ENCODE measurements at places on chromosomes 2 and 18.

DNA sequence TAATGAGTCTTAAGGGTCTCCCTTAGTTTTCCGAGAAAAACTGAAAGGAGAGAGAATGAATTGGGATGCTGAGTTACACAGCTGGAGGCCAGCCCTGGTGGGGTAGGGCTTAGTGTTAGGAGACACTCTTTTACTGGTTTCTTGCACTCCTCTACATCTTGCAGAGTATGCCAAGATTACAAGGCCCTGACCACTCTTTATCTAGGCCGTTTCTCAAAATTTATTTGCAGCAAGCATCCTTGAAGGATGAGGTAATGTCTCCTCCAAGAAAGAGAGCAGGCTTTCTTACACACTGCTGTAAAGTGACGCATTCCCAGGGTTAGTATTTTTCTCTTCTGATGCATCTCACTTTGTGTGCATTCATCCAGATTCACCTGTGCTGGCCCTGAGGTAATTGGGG, 166.2 kb downstream of the TDRD15 start:
- DNase-seq: no peak

- DNase-seq: no peak
Measured at GRCh38 chr2:119419065-119419464, 12.6 kb upstream of the TMEM37 start.

- DNase-seq: no peak
Measured at GRCh38 chr2:21118302-21118920, 5.4 kb upstream of the TDRD15 start.

DNA sequence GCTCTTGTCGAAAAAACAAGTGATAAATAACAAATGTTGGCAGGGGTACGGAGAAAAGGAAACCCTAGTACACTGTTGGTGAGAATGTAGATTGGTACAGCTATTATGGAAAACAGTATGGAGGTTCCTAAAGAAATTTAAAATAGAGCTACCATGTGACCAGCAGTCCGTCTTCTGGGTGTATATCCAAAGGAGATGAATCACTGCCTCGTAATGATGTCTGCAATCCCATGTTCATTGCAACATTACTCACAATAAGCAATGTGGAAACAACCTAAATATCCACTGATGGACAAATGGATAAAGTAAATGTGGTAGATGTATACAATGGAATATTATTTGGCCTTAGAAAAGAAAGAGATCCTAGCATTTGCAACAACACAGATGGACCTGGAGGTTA, 50.6 kb downstream of the SLC16A14 start:
- no peak for DNase-seq

- DNase-seq: no peak
Measured at GRCh38 chr2:102520009-102520408, 47.0 kb downstream of the SLC9A4 start.

Data from naive thymus-derived CD8-positive, alpha-beta T cell (primary cell).